ENCODE measurements at places on chromosomes 3 and 15. TPM values are rescaled to one million over a fixed set of nuclear protein-coding genes. Genes with fewer than 3 reads are reported as not detected.

The ITGA11 gene
- not detected for total RNA-seq

The LTK gene
- total RNA-seq = 3.8 TPM

DNA sequence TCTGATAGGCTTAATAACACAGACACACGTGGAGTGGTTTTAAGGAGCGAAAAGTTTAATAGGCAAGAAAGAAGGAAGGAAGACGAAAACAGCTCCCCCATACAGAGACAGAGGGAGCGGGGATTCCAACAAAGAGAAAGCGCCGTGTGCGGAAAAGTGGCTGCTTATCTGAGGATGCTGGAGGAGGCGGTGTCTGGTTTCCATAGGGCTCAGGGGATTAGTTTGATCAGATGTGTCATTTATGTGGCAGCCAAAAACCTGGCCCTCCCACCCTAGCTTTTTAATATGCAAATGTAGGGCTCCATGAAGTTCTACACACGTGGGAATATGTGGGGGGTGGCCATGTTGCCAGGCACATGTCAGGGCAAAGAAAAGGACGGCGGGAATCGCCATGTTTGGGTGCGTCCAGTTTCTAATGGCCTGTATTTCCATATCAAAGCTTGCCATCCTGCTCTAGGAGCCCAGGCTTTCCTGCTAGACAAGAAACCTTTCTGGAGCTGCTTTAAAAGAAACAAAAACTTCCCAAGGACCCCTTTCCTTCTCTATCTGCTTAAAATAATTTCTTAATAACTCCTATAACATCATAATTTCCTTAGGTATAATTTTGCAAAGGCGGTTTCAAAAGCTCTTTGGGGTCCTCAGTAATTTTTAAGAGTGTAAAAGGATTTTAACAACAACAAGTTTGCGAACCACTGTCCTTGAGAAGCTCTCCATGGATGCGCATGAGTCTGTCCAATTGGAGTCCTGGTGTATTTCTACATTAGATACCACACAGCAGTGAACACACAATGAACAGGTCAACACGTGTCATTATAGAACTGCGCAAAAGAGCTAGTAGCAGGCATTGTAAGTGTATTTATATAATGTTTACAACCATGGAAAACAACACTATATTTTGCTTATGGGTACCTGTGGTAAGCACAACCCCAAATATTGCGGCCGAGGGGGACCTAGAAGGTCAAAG lies 622 bp upstream of the ZNF589 start:
- H3K4me1 ChIP-seq = peaks cover 28% of the 10 kb centered on the region
- H3K27me3 ChIP-seq = no peaks in the 10 kb centered on the region
- H3K4me3 ChIP-seq = peak overlapping the region; percentile 99
- peak overlapping the region; percentile 69 for H3K27ac ChIP-seq

- H3K27ac ChIP-seq = no peak overlapping the region
- H3K36me3 ChIP-seq = no peaks in the 10 kb centered on the region
- DNase-seq = no peak
- no peak overlapping the region for H3K4me3 ChIP-seq
- H3K27me3 ChIP-seq = peaks cover 24% of the 10 kb centered on the region
These were observed 1.5 kb downstream of the STXBP5L start for GRCh38 chr3:120909602-120909878.

DNA sequence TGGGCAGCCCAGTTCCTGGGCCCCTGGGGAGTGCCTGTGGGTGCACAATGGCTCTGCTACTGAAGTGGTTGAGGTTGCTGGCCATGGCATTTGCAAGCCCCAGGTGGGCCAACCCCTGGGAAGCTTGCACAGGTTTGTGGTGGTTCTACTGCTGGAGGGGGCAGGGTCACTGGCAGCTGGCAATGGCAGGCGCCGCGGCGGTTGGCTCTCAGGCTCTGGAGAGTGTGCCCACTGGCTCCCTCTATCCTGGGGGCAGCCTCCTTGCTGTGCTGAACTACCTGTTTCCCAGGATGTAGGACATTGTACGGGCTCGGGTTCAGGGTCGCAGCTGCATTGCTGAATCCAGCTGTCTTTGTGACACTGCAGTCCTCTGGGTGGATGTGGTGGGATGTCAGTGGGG lies 180.2 kb upstream of the HES1 start:
- H3K36me3 ChIP-seq = no peaks in the 10 kb centered on the region
- H3K4me3 ChIP-seq = no peak overlapping the region
- no peaks in the 10 kb centered on the region for H3K4me1 ChIP-seq
- no peak for DNase-seq
- no peaks in the 10 kb centered on the region for H3K27me3 ChIP-seq

DNA sequence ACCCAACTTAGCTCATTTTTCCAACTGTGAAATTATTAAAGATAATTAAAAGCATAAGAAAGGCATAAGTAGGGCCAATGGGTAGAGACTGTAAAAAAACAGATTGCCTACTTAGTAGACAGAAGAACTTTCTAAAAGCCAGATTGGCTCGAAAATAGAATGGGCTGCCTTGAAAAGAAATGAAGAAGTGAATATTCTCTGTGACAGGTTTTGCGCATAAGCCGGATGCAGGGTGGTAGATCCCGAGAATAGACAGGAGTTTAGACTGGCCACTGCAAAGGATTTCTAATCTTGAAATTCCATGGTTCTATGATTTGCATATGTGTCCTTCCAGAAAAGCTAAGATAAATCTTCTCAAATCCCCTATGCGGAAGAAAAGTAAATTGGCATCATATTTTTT lies 173.3 kb upstream of the ICE2 start:
- no peak overlapping the region for H3K4me3 ChIP-seq
- DNase-seq = no peak
- no peaks in the 10 kb centered on the region for H3K36me3 ChIP-seq
- H3K4me1 ChIP-seq = peaks cover 55% of the 10 kb centered on the region
- H3K27ac ChIP-seq = no peak overlapping the region

The P2RY14 gene
- total RNA-seq = 0.94 TPM

The CCR5 gene
- 6.9 TPM for total RNA-seq

The PPP1R14D gene
- not detected for total RNA-seq

The NMNAT3 gene
- 4.0 TPM for total RNA-seq

GRCh38 chr3:118801899-118802298 lies 232.7 kb downstream of the IGSF11 start:
- no peak for DNase-seq
- no peak overlapping the region for H3K4me3 ChIP-seq
- no peaks in the 10 kb centered on the region for H3K36me3 ChIP-seq
- no peaks in the 10 kb centered on the region for H3K4me1 ChIP-seq
- no peak overlapping the region for H3K27ac ChIP-seq
- H3K27me3 ChIP-seq = no peaks in the 10 kb centered on the region

- H3K36me3 ChIP-seq = peaks cover 17% of the 10 kb centered on the region
- DNase-seq = no peak
- H3K4me3 ChIP-seq = no peak overlapping the region
- H3K27ac ChIP-seq = no peak overlapping the region
- no peaks in the 10 kb centered on the region for H3K4me1 ChIP-seq
- no peaks in the 10 kb centered on the region for H3K27me3 ChIP-seq
These were observed 12.9 kb downstream of the SLC25A20 start for GRCh38 chr3:48885753-48886152.

GRCh38 chr3:120497336-120497735 lies 46.5 kb upstream of the FSTL1 start:
- H3K4me3 ChIP-seq = no peak overlapping the region
- no peak for DNase-seq
- H3K4me1 ChIP-seq = no peaks in the 10 kb centered on the region
- peaks cover 3% of the 10 kb centered on the region for H3K27me3 ChIP-seq

DNA sequence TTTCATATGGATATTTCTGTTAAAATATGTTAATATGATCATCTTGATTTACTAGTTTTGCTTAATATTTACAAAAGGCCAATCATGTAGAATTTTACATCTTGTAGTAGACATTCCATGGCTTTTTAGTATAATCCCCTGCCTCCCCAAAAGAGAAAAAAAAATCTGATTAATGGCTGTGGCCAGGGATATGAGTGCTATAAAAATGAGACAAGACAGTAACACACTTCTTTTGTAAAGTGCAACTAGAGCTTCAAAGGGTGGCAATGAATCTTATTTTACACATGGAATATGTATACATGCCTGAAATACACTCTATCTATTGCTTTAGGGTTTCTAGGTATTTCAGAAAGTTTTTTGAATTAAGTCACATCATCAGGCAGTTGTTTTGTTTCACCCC lies 112.2 kb upstream of the NANOGP8 start:
- H3K4me3 ChIP-seq = no peak overlapping the region
- no peaks in the 10 kb centered on the region for H3K36me3 ChIP-seq
- no peak for DNase-seq
- no peaks in the 10 kb centered on the region for H3K27me3 ChIP-seq
- H3K27ac ChIP-seq = no peak overlapping the region

The KCNMB2 gene
- total RNA-seq = not detected

- no peak for DNase-seq
- no peak overlapping the region for H3K27ac ChIP-seq
- H3K27me3 ChIP-seq = no peaks in the 10 kb centered on the region
- no peaks in the 10 kb centered on the region for H3K36me3 ChIP-seq
- H3K4me3 ChIP-seq = no peak overlapping the region
- no peaks in the 10 kb centered on the region for H3K4me1 ChIP-seq
These were observed 22.6 kb upstream of the TEX9 start for GRCh38 chr15:56342653-56343052.

The ACTRT3 gene
- total RNA-seq = 0.17 TPM

DNA sequence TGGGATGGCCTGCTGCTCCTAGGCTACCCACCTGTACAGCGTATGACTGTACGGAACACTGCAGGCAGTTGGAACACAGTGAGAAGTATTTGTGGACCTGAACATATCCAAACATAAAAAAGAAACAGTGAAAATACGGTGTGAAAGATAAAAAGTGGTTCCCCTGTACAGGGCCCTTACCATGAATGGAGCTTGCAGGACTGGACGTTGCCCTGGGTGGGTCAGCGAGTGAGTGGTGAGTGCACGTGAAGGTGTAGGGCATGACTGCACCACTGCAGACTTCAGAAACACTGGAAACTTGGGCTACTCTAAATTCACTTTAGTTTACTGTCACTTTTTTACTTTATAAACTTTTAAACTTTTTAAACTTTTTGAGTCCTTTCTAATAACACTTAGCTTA lies 71.2 kb upstream of the SLC6A6 start:
- DNase-seq = no peak
- H3K36me3 ChIP-seq = no peaks in the 10 kb centered on the region
- H3K27me3 ChIP-seq = no peaks in the 10 kb centered on the region
- no peak overlapping the region for H3K27ac ChIP-seq
- no peak overlapping the region for H3K4me3 ChIP-seq
- no peaks in the 10 kb centered on the region for H3K4me1 ChIP-seq

GRCh38 chr15:89378296-89379151 lies 43.9 kb upstream of the POLG start:
- no peak overlapping the region for H3K4me3 ChIP-seq
- no peak overlapping the region for H3K27ac ChIP-seq
- no peaks in the 10 kb centered on the region for H3K4me1 ChIP-seq
- no peaks in the 10 kb centered on the region for H3K36me3 ChIP-seq

GRCh38 chr15:72801590-72802325 lies 18.2 kb upstream of the ADPGK start:
- no peaks in the 10 kb centered on the region for H3K4me1 ChIP-seq
- H3K36me3 ChIP-seq = no peaks in the 10 kb centered on the region
- H3K27me3 ChIP-seq = peaks cover 4% of the 10 kb centered on the region

The LRRC15 gene
- not detected for total RNA-seq

DNA sequence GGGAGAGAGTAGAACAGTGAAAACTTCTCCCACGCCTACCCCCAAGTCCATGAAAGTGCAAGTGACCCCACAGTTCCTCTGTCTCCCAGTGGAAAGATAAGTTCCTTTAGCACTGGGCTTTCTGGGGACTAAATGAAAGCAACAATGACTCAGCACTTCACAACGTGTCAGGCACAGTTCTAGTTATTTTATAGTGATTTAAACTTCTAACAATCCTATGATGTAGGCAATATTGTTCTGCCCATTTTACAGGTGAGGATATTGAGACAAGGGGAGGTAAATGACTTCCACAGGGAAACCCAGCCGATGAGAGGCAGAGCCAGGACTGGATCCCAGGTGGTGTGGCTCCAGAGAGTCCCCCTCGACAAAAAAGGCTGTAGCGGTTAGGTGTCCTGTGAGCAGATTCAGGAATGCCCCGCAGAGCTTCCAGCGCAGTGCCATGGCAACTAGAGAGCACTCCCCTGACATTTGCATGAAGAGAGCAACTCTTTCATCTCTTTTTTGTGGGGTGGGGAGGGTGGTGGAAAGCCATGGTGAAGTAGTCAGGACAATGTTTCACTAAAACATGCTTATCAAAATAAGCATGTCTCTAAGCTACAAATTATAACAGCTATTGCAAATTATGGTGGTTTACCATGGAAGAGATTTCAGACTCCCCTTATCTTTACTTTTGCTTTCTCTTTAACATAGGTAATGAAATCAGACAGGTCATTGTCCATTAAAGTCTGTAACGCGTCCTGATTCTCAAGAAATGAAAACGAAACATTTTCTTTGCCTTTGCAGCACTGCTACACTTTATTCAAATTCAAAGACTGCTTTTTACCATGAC lies 62.1 kb downstream of the NR2F2 start:
- H3K27ac ChIP-seq = no peak overlapping the region
- no peak for DNase-seq
- H3K36me3 ChIP-seq = no peaks in the 10 kb centered on the region
- H3K4me3 ChIP-seq = no peak overlapping the region
- H3K4me1 ChIP-seq = no peaks in the 10 kb centered on the region

DNA sequence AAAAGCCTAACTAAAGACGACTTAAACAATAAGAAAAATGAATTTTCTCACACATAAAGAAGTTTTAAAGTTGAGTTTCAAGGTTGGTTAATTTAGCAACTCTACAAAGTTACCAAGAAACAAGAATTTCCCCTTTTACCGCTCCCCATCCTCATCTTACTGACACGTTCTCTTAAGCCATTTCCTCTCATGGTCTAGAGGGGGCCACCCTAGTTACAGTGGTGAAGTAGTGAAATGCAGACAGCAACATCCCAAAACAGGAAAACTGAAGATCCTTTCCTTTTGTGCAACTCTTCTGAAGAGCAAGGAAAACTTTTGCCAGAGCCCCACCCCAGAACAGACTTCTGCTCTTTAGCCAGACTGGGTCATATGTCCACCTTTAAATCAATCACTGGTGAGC lies 17.3 kb upstream of the SOX14 start:
- no peak overlapping the region for H3K4me3 ChIP-seq
- H3K27me3 ChIP-seq = no peaks in the 10 kb centered on the region
- no peak for DNase-seq
- H3K27ac ChIP-seq = no peak overlapping the region
- H3K36me3 ChIP-seq = no peaks in the 10 kb centered on the region
- no peaks in the 10 kb centered on the region for H3K4me1 ChIP-seq

DNA sequence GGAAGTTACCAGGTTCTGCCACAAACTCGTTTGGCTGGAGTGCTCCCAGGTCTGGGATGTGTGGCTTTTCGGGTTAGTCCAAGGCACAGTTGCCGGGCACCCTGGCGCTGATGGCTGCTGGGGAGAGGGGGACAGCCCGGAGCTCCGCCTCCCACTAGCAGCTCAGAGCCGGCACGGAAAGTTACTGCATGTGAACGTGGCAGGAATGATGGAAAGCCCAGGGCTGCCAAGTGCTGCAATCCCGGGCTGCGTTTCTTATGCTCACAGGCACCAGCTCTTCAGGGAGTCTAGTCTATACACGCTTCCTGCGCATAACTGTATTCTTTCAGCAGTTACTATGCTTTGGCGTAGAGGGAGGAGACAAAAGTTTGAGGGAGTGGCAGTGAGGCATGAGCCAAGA lies 141.8 kb upstream of the ICE2 start:
- H3K27ac ChIP-seq = no peak overlapping the region
- H3K4me3 ChIP-seq = no peak overlapping the region
- H3K36me3 ChIP-seq = no peaks in the 10 kb centered on the region
- no peaks in the 10 kb centered on the region for H3K4me1 ChIP-seq

- DNase-seq = no peak
- H3K4me1 ChIP-seq = no peaks in the 10 kb centered on the region
These were observed 222.8 kb downstream of the PTPRG start for GRCh38 chr3:61783993-61784718.

GRCh38 chr3:185658504-185658912 lies 72.4 kb downstream of the SENP2 start:
- H3K4me1 ChIP-seq = no peaks in the 10 kb centered on the region
- no peak overlapping the region for H3K4me3 ChIP-seq
- no peaks in the 10 kb centered on the region for H3K27me3 ChIP-seq
- no peak for DNase-seq
- H3K36me3 ChIP-seq = no peaks in the 10 kb centered on the region
